Neural crest cell (in vitro differentiated cells): ENCODE measurements at places on chromosomes 11 and 22.

DNA sequence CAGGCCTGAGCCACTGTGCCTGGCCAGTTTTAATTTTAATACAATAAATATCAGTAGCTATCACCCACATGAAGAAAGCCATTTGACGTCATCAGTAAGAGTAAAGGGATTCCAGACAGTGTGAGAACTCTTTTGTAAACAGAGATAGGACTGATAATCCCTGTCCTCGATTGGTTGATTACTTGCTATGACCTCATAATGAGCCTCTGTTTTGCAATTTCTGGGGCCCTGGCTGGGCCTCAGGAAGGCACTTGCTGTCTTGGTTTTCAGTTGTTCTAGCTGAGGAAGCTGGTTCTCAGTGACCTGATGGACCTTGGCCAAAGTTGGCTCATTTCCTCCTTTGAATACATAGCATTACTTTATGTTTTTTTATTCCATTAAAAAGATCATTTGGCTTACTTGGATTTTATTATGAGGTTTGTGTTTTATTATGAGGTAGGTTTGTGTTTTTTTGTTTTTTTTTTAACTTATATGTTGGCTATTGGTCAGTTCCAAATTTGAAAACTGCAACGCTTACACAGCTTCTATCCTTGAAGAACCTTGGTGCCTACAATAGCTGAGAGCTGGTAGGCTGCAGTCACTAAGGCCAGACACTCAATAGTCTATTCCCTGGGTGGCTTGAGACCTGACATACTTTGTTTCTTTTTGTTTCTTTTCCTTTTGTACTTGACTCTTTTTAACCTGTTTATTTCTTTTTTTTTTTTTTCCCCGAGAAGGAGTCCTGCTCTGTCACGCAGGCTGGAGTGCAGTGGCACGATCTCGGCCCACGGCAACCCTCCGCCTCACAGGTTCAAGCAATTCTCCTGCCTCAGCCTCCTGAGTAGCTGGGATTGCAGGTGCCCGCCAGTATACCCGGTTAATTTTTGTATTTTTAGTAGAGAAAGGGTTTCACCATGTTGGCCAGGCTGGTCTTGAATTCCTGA is 20.0 kb downstream of the MARK2 start:
- H3K4me1 ChIP-seq: peaks cover 31% of the 10 kb centered on the region
- no peak for DNase-seq
- no peak overlapping the region for H3K27ac ChIP-seq
- peaks cover 4% of the 10 kb centered on the region for H3K36me3 ChIP-seq
- H3K27me3 ChIP-seq: no peaks in the 10 kb centered on the region

DNA sequence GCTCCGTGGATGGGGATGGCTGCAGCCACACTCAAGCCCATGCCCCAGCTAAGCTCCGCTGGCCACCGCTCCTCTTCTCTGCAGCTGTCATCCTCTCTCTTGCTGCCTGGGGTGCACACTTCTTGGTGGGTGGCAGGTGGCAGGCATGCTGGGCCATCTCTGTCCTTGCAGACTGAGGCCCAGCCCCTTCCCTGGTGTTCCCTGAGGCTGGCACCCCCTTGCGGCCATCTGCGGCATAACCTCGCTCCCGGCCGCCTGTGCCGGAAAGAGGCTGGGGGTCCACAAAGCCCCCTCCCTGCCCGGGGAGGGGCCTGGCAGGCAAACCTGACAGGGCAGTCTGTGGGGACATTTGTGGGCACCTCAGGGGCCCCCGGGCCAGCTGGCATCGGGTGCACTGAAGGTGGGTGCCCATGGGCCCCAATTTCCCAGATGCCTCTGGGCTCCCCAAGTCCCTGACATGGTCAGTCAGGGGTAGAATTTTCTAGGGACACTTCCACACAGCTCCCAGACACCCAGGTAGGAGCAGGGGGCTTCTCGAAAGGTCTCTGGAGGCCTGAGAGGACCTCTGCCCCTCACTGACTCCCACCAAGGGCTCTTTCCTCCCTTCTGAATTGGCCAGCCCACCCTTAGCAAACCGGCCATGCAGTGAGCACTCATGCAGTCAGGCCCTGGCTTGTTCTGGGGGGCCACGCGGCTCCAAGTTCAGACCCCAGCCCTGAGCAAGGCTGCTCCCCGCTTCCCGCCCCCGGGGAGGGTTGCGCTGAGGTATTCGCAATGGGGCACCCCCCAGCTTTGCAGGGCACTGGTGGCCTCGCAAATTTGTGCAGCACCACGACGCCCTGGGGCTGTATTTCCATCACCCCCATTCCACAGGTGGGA is 23.5 kb upstream of the TH start:
- H3K27ac ChIP-seq: no peak overlapping the region
- H3K27me3 ChIP-seq: peaks cover 19% of the 10 kb centered on the region
- H3K4me3 ChIP-seq: no peak overlapping the region
- H3K36me3 ChIP-seq: no peaks in the 10 kb centered on the region

DNA sequence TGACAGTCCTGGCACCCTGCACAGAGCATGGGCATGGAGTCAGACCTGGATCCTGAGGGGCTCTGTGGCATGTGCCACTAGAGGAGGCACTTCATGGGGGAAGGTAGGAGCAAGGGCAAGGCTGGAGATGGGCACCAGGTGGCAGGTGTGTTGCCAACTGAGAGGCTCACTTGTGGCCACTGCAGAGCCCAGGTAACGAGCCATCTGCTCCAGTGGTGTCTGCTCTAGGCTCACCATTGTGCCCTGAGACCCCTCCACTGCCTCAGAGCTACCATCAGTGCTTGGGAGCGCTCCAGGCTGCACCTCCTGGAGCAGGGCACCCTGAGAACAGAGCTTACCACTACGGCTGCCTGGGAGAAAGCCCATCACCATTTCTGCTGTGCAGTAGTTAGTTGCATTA is 1.3 kb upstream of the ZDHHC8 start:
- peaks cover 5% of the 10 kb centered on the region for H3K27me3 ChIP-seq
- H3K4me3 ChIP-seq: peak overlapping the region; percentile 81
- peaks cover 9% of the 10 kb centered on the region for H3K36me3 ChIP-seq
- H3K4me1 ChIP-seq: peaks cover 7% of the 10 kb centered on the region

- H3K36me3 ChIP-seq: no peaks in the 10 kb centered on the region
- DNase-seq: no peak
- no peak overlapping the region for H3K4me3 ChIP-seq
- no peak overlapping the region for H3K27ac ChIP-seq
- H3K27me3 ChIP-seq: no peaks in the 10 kb centered on the region
Observed at GRCh38 chr22:28930357-28931007, 47.1 kb downstream of the ZNRF3 start.

DNA sequence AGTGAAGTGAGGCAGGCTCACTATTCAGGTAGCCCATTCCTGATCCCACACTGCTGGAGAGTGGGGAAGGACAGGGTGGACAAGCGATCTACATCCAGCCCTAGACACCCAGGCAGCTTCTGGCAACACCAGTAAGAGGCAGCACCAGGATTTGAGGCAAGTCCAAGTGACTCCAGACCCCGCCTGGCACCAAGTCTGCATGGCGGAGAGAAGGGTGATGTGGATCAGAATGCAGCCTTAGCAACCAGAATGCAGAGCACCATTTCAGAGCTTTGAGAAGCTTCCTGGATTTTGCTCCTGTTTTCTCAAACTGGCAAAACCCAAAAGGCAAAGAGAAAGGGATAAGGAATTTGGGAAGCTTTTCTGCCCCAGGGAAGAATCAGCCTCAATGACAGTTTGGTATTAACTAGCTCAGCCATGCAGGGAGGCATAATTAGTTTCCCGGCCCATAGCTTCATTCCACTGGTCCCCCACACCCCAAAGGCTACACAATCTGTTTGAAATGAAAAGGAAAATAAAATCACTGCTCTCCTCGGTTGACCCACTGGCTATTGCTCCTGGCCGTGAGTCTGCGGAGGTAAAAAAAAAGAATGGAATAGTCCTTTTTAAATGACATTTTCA is 17.3 kb downstream of the GALNT18 start:
- H3K27ac ChIP-seq: no peak overlapping the region
- H3K4me1 ChIP-seq: peaks cover 4% of the 10 kb centered on the region
- no peak overlapping the region for H3K4me3 ChIP-seq
- no peak for DNase-seq

GRCh38 chr22:47160781-47161520 is 398.5 kb downstream of the TBC1D22A start:
- DNase-seq: no peak
- peaks cover 4% of the 10 kb centered on the region for H3K27me3 ChIP-seq
- H3K27ac ChIP-seq: no peak overlapping the region
- H3K4me3 ChIP-seq: no peak overlapping the region
